ENCODE measurements at places on chromosomes 16 and 17. TPM values are rescaled to one million over a fixed set of nuclear protein-coding genes. Genes with fewer than 3 reads are reported as not detected.

Gene CACNG1
- not detected for total RNA-seq

Gene SDR42E2
- total RNA-seq, result not detected

Gene C17orf50
- not detected for total RNA-seq

Gene TRPV3
- total RNA-seq, result not detected

Gene NUBP2
- total RNA-seq, result 61.0 TPM

Gene HS3ST4
- not detected for total RNA-seq

Gene CHST4
- total RNA-seq, result 21.8 TPM

Gene GINS2
- 0.26 TPM for total RNA-seq

Gene HOXB13
- not detected for total RNA-seq

GRCh38 chr17:10290041-10290440 lies 82.8 kb downstream of the MYH13 start:
- DNase-seq, result no peak

DNA sequence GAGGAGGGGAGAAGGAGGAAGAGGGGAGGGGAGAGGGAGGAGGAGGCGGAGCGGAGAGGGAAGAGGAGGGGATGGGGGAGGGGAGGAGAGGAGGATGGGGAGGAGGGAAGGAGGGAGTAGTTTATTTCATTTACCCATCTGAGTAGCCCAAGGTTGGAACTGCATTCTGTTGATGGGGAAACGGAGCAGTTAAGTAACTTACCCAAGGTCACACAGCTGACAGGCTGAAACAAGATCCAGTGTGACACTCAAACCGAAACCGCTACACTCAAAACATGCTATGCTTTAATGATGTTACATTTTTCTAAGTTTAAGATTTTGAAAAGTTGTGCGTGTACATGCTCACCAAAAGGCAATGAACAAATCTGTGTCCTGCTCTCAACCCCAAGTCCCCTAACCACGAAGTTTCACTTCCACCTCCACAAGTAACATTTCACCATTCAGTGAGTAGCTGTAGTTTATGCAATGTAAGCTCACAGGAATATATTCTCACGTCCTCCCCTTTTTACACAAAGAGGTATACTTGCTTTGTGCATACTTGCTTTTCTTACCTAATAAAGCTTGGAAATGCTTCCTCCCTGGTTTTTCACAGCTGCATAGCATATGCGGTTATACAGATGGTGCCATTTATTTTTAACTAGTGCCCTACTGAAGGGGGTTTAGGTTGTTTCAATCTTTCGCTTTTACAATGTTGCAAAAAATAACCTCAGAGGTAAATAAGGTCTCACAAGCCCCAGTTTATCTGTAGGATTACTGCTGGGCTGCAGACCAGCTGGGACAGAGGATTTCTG lies 275.3 kb downstream of the PARN start:
- peak; percentile 24 for DNase-seq

- no peak for DNase-seq
These were observed 32.8 kb downstream of the IRF8 start for GRCh38 chr16:85931596-85932402.

DNA sequence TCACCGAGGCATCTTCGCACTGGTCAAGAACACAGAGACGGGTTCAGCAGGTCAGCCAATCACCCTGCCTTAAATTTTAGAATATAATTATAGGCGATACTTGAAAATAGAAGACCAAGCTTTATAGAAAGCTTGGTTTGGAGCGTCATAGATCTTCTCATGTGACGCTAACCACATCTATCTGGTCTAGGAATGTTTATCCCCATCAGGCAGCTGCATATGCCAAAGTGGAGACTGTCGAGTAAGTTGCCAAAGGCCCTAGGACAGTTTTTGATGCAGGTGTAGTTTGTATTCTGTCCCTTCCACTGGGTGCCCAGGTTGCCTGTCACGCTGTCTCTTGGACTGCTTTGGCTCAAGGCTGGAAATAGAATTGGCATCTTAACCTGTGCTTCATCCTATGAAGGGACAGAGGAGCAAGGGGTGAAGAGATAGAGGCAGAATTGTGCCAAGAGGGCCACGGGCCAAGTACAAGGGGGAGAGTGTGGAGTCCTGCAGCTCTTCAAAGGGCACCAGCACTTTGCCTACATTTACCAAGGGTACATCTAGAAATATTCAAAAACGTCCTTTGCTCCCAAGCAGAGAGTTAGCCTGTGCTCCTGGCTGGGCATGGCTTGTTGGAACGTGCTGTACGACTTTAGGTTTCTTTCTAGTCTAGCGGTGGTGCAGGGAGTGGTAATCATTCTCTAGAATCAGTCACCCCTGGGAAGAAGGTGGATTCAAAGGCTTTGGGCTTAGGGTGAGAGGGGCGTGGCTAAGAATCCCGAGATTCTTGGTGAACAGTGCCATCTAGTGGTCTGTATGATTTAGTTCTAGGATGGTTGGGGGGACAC lies 5.3 kb upstream of the WIPI1 start:
- DNase-seq, result peak; percentile 78

- peak; percentile 23 for DNase-seq
These were observed 58.6 kb downstream of the PECAM1 start for GRCh38 chr17:64331931-64332493.

DNA sequence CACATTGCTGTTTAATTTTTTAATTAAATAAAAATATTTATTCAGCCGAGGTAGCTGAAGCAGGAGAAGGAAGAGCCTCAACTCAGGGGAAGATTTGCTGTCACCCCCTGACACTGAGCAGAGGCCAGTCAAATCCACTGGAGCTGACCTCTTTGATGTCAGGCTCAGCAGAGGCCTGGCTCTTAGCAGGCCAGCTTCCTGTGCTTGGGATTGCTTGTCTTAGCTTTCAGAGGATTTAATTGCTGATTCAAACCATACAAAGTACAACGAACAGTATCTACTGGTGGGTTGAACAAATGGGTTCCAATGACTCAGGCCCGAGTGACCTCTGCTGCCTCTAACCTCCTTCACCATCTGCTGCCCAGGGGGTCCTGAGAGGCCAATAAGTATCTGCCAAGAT lies 417.0 kb upstream of the HSBP1 start:
- DNase-seq, result no peak

DNA sequence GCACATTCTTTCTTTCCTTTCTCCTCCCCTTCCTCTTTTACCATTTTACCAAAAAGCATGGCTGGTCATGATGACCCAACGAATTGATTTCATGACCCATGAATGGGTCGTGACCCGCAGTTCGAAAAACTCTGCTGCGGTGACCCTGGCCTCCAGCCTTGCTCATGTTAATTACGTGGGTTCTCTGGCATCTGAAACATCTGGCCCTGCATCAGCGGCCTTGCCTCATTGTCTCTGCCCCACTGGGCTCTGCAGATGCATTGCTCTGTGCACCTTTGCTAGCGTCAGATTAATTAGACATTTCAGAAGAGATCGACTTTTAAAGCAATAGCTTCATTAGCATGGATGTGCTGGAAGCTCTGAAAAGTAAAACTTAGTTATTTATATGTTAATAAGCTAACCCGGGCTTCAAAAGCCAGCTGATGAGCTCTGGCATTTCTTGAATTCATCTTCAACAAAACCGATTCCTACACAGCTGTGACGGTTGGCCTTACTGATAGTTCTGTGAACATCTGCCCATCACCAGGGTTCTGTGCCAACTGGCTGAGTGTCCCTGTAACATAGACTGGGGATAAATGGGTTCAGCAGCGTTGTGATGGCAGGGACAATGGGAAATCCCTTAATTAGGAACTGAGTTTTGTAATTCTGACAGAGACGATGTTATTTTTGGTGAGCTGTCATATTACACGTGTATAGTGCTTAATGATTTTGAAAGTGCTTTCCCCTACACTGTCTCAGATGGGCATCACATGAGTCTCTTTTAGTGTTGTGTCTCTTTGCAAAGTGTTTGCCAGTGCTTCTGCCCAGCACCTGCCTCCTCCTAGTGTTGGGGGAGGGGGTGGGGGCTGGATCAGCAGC lies 225.9 kb upstream of the EEF2KMT start:
- DNase-seq, result no peak

GRCh38 chr17:27239046-27239445 lies 54.9 kb upstream of the WSB1 start:
- no peak for DNase-seq

- DNase-seq, result no peak
These were observed 352.1 kb upstream of the CCL2 start for GRCh38 chr17:33902901-33903449.

GRCh38 chr17:81052199-81052997 lies 17.4 kb downstream of the BAIAP2 start:
- DNase-seq, result no peak

- no peak for DNase-seq
These were observed 9.1 kb upstream of the MSL1 start for GRCh38 chr17:40112718-40113109.

GRCh38 chr16:81786321-81786720 lies 7.2 kb downstream of the PLCG2 start:
- DNase-seq, result no peak

GRCh38 chr17:69143151-69143550 lies 1.5 kb upstream of the ABCA6 start:
- no peak for DNase-seq

DNA sequence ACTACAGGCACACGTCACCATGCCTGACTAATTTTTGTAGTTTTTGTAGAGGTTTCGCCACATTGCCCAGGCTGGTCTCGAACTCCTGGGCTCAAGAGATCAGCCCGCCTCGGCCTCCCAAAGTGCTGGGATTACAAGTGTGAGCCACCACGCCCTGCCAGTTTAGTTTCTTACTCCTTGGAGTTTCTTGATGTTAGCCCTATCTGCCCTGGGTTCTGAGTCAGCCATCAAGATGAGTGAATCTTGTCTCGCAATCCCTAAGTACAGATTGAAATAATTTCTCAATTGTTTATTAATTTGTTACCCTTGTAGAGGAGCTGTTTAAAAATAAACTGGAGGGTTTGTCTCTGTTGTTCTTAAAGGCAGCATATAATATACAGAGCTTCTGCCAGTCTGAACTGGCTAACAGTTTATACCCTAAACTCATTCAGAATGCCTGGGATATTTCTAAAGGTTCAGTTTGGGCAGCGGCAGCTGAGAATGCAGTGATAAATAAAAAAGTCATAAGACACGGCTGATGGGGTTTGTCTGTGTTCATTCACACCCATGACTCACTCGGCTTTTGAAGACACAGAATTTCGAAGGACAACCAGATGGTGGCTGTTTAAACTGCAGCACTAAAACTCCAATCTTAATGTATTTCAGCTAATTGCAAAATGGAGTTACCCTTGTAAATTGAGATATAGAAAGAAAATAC lies 39.6 kb downstream of the GPRC5B start:
- no peak for DNase-seq

DNA sequence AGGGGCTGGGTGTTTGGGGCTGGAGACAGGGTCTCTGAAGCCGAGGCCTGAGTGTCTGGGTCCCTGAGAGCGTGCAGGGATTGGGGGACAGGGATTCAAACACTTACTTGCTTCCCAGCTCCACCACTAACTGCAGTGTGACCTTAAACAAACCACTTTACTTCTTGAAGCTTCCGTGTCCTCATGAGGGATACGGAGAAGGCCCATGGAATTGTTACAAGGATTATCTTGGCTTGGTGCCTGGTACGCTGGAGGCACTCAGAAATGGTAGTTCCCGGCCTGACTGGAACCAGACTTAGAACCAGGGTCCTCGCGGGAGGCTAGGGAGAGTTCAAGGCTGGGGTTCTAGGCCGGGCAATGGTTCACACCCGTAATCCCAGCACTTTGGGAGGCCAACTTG lies 2.9 kb upstream of the CXCL16 start:
- DNase-seq, result no peak

- DNase-seq, result no peak
These were observed 6.9 kb downstream of the HOXB4 start for GRCh38 chr17:48571024-48571818.

All from body of pancreas (tissue), 4 donors.